ENCODE measurements at places on chromosomes 4 and X. TPM values are rescaled to one million over a fixed set of nuclear protein-coding genes. Genes with fewer than 3 reads are reported as not detected.

GABRA4 gene
- not detected for total RNA-seq

TAF1 gene
- 60.6 TPM for total RNA-seq

RAB40AL gene
- total RNA-seq: not detected

PHEX gene
- not detected for total RNA-seq

DAPP1 gene
- total RNA-seq: 0.57 TPM

SMR3B gene
- total RNA-seq: not detected

GPC4 gene
- total RNA-seq: 9.8 TPM

C4orf50 gene
- total RNA-seq: under 0.01 TPM

RIPPLY1 gene
- total RNA-seq: not detected

ADAM29 gene
- total RNA-seq: not detected

LINC00632 gene
- 1,636 TPM for total RNA-seq

SASH3 gene
- total RNA-seq: 76.3 TPM

EGFL6 gene
- total RNA-seq: not detected

FRMD7 gene
- not detected for total RNA-seq

STBD1 gene
- 62.0 TPM for total RNA-seq

STATH gene
- not detected for total RNA-seq

VMA21 gene
- total RNA-seq: 26.2 TPM

PHOX2B gene
- not detected for total RNA-seq

TLR8 gene
- 11.2 TPM for total RNA-seq

FAM9B gene
- not detected for total RNA-seq

TLL1 gene
- total RNA-seq: 9.6 TPM

IGBP1 gene
- total RNA-seq: 83.9 TPM

ABLIM2 gene
- 20.0 TPM for total RNA-seq

DOK7 gene
- total RNA-seq: not detected

SLC7A11 gene
- total RNA-seq: 0.98 TPM

USP9X gene
- 115 TPM for total RNA-seq

GAGE1 gene
- not detected for total RNA-seq

HSFX1 gene
- 1.7 TPM for total RNA-seq

CXCL9 gene
- 2.6 TPM for total RNA-seq

TMPRSS11D gene
- total RNA-seq: not detected

CLDN22 gene
- not detected for total RNA-seq

RRAGB gene
- total RNA-seq: 17.0 TPM

ERAS gene
- total RNA-seq: not detected

CACNA1F gene
- total RNA-seq: 0.34 TPM
